Hematopoietic multipotent progenitor cell treated with erythropoietin and hydrocortisone succinate and interleukin-3 and kit ligand, for 6 days (in vitro differentiated cells): ENCODE measurements at places on chromosomes 7 and 10.

- DNase-seq, result no peak
Measured at GRCh38 chr7:18829858-18830285, 287.6 kb downstream of the TWIST1 start.

- DNase-seq, result no peak
Measured at GRCh38 chr10:4768416-4768815, 57.6 kb upstream of the AKR1E2 start.

- no peak for DNase-seq
Measured at GRCh38 chr10:75858339-75858738, 426.9 kb downstream of the LRMDA start.

DNA sequence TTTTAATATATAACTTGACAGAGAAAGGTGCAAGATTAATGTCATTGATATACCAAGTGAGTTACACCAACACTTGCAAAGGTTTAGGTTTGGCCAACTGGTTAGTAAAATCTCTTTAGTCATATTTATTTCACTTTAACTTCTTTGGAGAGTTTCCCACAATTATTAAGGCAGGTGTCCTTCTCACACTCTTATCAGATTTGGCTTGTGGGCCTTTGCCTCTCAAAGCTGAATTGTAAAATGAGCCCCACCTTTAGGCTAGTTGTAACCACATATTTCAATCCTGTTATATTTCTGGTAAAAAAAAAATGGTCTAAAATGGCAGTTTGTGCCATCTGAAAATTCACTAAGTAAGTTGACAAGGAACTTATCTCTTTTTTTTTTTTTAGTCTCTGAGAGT is 26.6 kb upstream of the FOXP2 start:
- DNase-seq, result no peak

- DNase-seq, result no peak
Measured at GRCh38 chr7:1966631-1967200, 266.0 kb downstream of the MAD1L1 start.

- no peak for DNase-seq
Measured at GRCh38 chr10:75335191-75335590, 66.4 kb downstream of the ZNF503 start.

GRCh38 chr10:78511324-78512204 is 477.9 kb downstream of the RPS24 start:
- DNase-seq, result no peak

GRCh38 chr7:81949306-81949705 is 179.5 kb upstream of the HGF start:
- DNase-seq, result no peak

DNA sequence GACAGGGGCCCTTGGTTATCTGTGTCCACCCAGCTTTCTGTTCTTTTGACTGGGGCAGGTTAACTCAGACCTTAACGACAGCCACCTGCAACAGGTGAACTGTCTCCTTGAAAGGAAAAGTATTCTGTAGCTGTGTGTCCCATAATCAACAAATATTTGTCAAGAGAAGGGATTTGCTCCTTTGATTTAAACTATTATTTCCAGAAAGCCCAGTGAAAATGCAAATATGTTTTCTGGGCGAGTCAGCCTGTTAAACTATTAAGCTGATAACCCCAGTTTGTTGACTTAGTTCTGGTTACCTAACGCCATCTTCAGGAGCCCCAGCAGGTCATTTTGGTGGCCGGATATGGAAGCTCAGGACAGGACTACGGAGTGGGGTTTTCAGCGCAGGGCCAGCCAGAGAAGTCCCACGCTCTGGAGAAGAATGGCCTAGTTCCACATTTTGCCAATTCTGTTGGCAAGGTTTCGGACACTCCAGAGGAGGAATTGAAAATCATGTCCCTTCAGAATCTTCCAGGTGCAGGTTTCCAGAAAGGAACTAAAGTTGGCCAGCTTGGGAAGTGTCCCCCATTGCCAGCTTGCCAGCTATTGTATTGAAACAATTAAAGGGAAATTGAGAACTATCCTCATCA is 54.5 kb downstream of the ADRA2A start:
- no peak for DNase-seq

DNA sequence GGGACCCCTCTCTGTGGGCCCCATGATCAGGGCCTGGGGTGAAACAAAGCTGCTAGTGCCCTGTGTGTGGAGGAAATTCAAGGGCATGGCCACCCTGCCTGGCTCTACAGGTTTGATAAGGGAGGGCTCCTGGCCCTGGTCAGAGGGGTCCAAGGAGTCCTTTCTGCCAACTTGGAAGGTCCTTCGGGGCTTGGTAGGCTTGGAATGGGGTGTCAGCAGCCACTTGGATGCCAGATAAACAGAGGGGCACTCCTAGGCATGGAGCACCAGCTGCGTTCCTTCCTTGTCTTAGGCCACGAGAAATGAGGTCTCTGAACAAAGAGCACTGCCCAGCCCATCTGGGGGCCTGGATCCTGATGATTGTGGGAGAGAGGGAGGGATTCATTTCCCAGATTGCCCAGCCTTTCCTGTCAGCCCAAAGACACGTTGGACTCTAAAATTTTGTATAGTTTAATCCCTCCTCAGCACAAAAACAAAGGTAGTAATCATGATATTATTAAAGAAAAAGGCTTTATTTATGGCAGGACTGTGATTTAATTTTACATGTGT is 5.1 kb downstream of the MTURN start:
- no peak for DNase-seq

- DNase-seq, result no peak
Measured at GRCh38 chr10:58817201-58817846, 304.7 kb downstream of the BICC1 start.

GRCh38 chr10:50452603-50453002 is 171.2 kb downstream of the SGMS1 start:
- no peak for DNase-seq

DNA sequence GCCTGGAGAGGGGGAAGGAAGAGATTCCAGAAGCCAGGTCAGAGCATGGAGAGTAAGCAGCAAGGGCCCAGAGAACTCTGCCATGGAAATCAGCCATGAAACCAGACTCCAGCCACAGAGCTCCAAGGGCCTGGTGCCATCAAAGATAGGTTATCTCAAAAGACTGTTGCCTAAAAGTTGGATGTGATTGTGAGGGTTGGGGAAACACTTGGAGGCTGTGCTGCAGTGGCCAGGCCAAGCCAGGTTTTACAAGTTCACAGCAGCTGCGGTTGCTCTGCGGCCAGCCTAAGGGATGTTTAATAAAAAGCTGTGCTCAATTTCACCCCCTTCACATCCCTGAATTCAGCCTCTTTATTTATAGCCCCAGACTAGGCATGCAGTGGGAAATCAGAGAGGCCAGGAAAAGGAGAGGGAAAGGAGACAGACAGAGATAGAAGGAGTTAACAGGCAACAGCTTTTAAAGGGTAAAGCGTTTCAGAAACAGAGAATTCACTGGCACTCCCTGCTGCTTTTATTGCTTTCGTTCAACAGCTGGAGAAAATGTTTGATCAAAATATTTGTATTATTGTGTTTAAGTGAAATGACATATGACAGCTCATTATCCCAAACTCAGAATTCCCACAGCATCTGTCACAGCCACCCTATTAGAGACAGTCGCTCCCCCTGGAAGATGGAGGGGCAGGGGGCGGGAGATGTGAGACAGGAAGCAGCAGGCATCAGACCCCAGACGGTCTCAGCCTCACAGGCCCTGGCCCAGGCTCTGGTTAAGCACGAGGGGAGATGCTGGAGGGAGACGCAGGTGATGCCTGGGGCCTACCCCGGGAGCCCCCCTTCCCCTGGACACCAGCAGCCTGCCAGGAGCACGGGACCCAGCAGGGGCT is 140.1 kb downstream of the GLI3 start:
- no peak for DNase-seq

GRCh38 chr7:16975712-16976111 is 93.9 kb upstream of the AGR3 start:
- peak; percentile 43 for DNase-seq
